Stimulated activated CD4-positive, alpha-beta T cell treated with anti-CD3 and anti-CD28 coated beads, Interleukin-1b, Interleukin-23, amount 100 ng/mL, for 1 hour (primary cell): ENCODE measurements at places on chromosomes 13 and 19.
A peak's percentile ranks its signal among the peaks of the same experiment; 100 is the strongest.

- DNase-seq = no peak
These were observed 14.5 kb upstream of the MPHOSPH8 start for GRCh38 chr13:19618977-19619376.

- DNase-seq = no peak
These were observed 5.3 kb upstream of the ZNF599 start for GRCh38 chr19:34778342-34778741.

DNA sequence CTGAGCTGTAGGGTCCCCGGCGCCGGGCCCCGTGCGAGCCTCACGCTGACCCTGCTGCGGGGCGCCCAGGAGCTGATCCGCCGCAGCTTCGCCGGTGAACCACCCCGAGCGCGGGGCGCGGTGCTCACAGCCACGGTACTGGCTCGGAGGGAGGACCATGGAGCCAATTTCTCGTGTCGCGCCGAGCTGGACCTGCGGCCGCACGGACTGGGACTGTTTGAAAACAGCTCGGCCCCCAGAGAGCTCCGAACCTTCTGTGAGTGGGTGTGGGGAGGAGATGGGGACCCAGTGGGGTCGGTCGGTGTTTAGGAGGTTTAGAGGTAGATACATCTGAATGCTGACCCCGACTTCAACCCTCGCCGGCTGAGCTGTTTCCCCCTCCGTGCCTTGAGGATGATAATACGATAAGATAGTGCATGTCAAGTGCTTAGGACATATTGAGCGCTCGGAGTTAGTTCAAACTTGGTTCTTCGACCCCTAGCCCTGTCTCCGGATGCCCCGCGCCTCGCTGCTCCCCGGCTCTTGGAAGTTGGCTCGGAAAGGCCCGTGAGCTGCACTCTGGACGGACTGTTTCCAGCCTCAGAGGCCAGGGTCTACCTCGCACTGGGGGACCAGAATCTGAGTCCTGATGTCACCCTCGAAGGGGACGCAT lies 1.9 kb downstream of the ICAM5 start:
- DNase-seq = no peak

- no peak for DNase-seq
These were observed 3.7 kb upstream of the GP6 start for GRCh38 chr19:55041627-55042343.

DNA sequence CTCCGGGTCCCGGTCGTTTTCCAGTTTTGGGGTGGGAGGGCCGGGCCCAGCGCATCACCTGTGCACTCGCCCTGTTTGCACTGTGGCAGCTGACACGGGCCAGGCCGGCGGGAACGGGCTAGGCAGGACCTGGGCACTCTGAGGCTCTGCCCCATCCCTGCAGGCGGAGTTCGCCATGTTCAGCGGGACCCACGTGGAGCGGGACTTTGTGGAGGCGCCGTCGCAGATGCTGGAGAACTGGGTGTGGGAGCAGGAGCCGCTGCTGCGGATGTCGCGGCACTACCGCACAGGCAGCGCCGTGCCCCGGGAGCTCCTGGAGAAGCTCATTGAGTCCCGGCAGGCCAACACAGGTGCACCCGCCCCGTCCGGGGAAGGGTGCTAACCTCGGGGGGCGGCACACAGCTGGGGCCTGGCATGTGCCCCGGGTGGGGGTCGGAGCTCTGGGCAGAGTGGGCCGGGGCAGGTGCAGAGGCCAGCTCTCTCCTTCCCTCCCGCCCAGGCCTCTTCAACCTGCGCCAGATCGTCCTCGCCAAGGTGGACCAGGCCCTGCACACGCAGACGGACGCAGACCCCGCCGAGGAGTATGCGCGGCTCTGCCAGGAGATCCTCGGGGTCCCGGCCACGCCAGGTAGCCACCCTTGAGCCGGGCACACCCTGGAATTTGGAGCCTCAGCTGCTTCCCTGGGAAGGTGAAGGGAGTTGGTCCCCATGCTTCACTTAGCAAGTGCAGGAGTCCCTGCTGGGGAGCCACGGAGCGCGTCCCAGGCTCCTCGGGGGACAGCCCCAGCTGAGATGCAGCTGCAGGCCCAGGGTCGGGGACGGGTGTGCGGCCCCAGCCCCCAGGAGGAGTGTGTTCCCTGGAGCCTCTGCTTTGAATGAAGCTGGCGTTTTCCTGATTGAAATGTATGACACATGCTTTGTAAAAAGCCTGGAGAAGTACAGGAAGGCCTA lies 9.3 kb upstream of the ZNF554 start:
- no peak for DNase-seq

DNA sequence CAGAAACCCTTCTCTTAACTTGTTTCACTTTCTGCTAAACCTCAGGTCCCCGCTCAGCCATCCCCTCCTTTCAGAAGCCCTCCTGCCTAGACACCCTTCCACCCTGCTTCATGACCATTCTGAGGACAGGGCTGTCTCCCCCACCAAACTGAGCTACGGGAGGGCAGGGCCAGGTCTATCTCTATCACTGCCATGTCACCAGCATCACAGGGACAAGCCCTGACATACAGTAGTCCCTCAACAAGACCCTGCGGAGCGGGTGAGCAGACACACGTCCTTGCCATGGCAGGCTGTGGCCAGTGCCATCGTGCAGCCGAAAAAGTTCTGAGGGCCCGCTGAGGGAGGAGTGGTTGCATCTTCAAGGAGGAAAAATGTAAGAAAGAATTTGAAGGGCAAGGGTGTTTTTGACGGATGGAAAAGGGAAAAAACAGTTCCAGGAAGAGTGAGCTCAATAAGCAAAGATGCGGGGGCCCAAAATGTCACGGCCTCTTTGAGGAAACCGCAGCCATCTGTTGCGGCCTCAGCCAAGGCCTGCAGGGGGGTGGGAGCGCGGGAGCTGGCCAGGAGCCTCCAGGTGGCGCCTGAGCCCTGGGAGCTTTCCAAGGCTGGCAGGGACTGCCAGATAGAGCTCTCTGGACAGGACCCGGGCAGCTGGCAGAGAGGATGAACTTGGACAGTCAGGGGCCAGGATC lies 8.1 kb downstream of the PTGIR start:
- DNase-seq = no peak

- DNase-seq = no peak
These were observed 4.9 kb upstream of the NWD1 start for GRCh38 chr19:16714702-16715287.

- no peak for DNase-seq
These were observed 145.6 kb upstream of the ZNF536 start for GRCh38 chr19:30226464-30227011.

GRCh38 chr19:9586764-9587163 lies 2.5 kb upstream of the ZNF121 start:
- DNase-seq = peak; percentile 46

GRCh38 chr19:17219286-17219685 lies 4.1 kb downstream of the USE1 start:
- DNase-seq = no peak

DNA sequence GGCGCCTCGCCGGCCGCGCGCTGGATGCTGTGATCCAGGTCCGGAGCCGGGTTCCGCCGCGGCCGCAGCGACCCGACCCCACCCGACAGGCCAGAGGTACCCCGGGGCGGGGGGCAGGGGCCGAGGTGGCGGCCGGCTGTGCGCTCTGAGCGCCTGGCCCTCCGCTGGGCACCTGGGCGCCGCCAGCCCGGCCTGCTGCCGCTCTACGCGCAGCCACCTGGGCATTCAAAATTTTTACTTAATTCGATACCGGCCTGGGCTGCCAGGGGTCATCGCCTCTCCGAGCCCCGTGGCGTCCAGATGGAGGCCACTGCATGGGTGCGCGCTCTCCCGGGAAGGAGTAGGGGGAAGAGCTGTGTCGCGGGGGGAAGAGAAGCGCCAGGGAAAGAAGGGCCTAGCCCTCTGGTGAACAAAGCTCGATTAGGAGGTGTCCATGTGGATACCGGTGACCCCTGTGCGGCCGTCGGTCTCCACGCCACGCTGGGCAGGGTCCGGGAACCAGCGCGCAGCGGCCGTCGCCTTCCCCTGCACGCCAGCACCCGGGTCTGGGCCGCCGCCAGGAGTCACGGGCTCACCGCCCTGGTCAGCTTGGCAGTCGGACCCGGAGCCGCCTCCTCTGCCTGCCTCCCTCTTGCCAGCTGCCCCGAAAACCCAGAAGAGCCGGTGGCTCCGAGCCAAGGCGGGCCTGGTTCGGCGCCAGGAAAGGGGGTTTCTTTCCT lies 666 bp downstream of the BIVM start:
- DNase-seq = no peak

- no peak for DNase-seq
These were observed 10.6 kb upstream of the PNMA8A start for GRCh38 chr19:46481947-46482346.

DNA sequence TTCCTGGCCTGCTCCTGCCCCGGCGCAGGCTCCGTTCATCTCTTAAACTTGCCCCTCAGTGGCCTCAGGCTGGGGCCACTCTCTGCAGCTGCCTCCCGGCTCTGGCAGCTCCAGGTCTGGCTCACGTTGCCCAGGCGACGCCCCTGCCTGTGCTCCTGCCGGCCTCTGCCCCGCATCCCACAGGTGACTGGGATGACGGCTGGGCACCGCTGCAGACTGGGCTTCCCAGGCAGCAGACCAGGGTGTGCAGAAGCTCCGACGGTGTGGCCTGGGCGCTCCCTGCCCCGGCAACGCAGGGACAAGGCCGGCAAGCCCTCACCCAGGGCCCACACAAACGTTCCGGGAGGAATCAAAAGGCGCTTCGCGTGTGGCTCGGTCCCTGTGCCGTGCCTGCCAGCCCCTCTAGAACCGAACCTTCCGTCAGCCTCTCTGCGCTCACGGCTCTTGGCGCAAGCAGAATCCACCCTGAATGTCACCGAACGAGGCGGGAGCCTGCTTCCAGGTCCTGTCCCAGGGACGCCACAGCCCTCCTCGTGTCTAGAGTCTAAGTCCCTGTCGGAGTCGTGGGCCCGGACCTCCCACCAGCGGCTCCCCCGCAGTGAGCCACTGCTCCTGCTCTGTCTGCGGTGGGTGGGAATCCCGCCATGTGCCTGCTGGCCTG lies 64.8 kb downstream of the MLLT1 start:
- no peak for DNase-seq

- no peak for DNase-seq
These were observed 231.7 kb downstream of the FOXO1 start for GRCh38 chr13:40434516-40435397.

DNA sequence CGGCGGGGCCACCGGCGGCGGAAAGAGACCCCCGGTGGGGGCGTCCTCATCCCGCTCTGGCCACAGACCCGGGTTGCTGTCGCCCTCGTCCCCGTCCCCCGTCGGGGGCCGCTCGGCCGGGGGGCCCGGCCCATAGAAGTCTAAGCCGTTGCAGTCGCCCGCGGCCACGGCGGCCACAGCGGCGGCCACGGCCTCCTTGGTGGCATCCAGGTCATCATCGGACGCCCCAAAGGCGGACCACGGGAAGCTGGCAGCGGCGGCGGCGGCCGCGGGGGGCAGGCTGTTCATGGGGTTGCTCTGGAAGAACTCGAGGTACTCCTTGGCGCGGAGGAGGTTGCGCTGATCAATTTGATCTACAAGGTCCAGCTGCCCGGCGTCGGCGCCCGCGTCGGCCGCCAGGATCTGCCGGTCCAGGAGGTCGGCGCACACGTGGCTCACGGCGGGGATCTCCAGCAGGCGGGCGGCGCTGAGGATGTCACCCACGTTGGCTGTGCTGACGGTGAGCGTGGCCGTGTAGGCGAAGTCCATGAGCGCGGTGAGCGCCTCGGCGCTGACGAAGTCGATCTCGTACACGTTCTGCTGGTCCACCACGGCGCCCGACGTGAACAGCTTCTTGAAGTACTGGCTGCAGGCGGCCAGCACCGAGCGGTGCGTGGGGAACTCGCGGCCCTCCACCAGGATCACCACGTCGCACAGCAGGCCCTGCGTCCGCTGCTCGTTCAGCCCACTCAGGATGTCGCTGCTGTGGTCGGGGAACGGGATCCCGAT lies 12.1 kb downstream of the ZBTB7A start:
- DNase-seq = no peak

GRCh38 chr13:45799451-45799850 lies 52.1 kb downstream of the SIAH3 start:
- DNase-seq = no peak

- no peak for DNase-seq
These were observed 188.9 kb upstream of the RNF113B start for GRCh38 chr13:98366010-98366409.

DNA sequence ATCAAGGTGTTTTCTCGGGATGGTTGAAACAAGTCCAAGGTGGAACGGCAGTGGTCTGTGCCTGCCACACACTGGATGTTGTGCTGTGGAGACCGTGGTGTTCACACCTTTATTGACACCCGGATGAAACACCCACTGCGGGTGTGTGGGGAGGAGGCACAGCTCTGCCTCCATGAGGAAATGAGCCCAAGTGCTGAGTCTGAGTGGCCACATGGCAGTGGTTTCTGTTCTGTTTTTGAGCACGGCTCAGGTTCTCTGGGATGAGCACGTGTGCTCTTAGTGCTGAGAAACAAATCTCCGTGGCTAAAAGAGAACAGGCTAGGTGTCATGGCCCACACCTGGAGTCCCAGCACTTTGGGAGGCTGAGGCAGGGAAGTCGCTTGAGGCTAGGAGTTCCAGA lies 29.5 kb downstream of the UPF1 start:
- DNase-seq = no peak

DNA sequence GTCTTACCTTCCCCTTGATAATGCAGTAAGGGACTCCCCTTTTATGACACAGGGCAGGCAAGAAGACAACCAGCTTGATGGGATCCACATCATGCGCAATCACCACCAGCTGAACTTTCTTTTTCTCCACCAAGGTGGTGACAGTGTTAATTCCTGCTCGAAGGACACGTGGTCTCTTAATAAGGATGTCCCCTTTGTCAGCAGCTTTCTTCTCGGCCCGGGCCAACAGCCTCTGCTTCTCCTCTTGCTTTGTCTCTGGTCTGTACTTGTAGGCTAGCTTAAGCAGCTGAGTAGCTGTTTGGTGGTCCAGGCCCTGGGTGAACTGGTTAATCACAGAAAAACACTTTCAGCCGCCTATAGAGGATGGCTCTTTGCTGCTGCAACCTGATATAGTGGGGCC lies 8.0 kb downstream of the ZNF431 start:
- DNase-seq = no peak

DNA sequence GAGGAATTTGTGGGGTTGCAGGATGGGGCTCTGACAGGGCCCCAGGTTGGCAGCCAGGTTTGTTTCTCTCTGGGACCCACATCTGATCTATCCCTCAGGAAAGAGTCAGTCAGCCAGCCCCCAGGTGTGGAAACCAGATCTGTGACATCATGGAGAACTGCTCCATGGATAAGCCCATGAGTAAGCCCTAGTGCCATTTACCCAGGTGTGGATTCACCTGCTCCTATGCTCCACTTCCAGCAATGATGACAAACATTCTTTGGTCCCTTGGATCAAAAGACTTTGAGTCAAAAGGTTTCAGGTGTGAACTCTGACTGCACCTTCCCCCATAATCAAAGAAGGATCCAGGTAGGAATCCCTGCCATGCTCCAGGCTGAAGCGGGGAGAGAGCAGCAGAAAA lies 26.9 kb upstream of the IGFL4 start:
- no peak for DNase-seq

- DNase-seq = no peak
These were observed 713.0 kb upstream of the PCDH9 start for GRCh38 chr13:67943116-67943515.

DNA sequence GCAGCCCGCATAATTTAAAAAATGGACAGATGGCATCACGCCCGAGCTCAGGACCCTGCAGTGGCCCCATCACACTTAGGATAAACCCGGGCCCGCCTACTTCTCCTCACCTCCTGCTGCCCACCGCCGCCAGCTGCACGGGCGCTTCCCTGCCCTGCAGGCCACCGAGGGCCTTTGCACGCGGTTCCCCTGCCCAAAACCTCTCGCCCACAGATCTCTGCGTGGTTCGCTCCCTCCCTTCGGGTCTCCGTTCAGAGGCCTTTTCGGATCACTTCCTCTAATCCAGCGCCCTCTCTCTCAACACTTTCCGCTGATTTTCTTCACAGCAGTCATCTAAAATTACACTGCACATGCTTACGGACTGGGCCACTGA lies 1.8 kb downstream of the SHISA7 start:
- no peak for DNase-seq

GRCh38 chr13:42538996-42539395 lies 35.0 kb upstream of the TNFSF11 start:
- DNase-seq = no peak
